ENCODE measurements at places on chromosomes 6 and 20. TPM values are rescaled to one million over a fixed set of nuclear protein-coding genes. Genes with fewer than 3 reads are reported as not detected.

DNA sequence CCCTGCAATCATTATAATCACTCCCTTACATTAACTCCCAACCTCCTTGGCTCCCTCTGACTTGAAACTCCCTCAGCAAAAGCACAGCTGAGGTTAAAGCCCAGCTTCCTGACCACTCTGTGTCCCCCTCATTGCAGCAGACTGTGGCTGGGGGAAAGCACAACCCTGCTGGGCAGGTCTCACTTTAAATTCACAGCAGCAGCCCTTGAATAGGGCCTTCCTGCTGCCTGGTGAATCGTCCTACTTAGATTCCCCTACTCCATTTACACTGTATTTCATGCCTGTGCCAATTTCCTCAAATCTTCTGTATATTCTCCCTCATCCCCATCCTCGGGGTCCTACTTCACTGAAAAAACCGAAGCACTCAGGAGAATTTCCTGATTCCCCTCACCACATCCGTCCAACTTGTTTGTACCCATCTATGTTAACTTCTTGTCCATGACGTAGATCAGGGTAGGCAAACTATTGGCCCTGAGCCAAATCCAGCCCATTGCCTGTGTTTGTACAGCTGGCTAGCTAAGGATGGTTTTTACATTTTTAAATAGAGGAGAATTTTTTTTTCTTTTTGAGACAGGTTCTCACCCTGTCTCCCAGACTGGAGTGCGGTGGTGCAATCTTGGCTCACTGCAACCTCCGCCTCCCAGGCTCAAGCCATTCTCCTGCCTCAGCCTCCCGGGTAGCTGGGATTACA is 31.5 kb upstream of the GCM1 start:
- peak; percentile 23 for DNase-seq

- no peak for DNase-seq
Observed at GRCh38 chr6:3325210-3325609, 66.5 kb downstream of the PSMG4 start.

GRCh38 chr6:137491478-137491877 is 2.7 kb downstream of the OLIG3 start:
- no peak for DNase-seq

The LTB gene
- polyA plus RNA-seq = 5.4 TPM

DNA sequence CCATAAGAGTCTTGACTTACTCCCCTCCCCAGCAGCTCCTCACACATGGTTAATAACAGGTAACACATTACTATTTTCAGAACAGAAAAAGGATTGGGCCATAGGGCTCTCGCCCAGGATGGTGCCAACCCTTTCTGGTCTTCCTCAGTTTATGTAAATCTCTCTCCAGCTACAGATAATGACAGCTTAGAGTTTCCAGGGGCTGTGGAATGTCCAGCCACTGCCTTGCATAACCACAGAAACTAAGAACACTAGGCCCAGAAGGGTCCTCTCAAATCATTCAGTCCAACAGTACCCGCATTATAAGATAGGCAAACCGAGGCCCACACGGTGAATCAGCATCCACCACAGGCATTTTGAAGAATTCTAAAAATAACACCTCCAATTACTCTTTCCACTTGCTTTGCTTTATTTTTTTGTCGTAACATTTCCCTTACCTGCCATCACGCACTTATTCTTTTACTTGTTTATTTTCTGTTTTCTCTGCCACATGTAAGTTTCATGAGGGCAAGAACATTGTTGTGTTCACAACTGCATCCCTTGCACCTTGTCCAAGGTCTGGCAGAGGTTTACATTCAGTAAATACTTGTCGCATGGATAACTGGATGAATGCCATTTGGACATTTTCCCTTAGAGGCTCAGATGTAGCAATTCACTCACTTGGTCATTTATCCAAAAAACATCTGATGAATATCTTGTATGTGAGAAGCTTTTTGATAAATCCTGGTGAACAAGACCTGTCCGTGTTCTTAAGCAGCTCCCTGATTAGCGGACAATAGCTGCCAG is 6.4 kb upstream of the SDC4 start:
- DNase-seq = no peak

Measured in muscle of back (tissue), 13 donors.